ENCODE measurements at places on chromosomes 1 and 21. TPM values are rescaled to one million over a fixed set of nuclear protein-coding genes. Genes with fewer than 3 reads are reported as not detected.
A peak's percentile ranks its signal among the peaks of the same experiment; 100 is the strongest.

DNA sequence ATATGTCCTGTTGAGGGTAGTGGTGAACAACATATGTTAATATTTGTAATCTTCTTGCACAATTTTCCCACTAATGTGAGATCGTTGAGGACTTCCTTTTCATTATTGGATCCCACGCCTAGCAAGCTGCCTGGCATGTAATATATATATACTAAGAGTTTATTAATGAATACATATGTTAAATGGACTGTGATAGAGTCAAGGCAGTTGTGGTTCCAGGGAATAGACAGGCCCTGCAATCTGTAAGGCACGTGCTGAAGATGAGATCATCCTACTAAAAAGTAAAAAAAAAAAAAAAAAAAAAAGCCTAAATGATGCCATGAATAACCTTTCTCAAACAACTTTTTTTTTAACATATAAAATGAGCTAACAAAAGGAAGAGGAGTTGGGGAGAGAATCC, 28.9 kb downstream of the PLPPR5 start:
- no peak overlapping the region for H3K27ac ChIP-seq
- H3K27me3 ChIP-seq = peaks cover 2% of the 10 kb centered on the region
- H3K36me3 ChIP-seq = no peaks in the 10 kb centered on the region
- no peaks in the 10 kb centered on the region for H3K4me1 ChIP-seq

- peak; percentile 92 for DNase-seq
- no peak overlapping the region for H3K4me3 ChIP-seq
- H3K27me3 ChIP-seq = no peaks in the 10 kb centered on the region
- no peak overlapping the region for H3K27ac ChIP-seq
- no peaks in the 10 kb centered on the region for H3K4me1 ChIP-seq
Measured at GRCh38 chr1:234065794-234066447, 161.4 kb downstream of the SLC35F3 start.

DNA sequence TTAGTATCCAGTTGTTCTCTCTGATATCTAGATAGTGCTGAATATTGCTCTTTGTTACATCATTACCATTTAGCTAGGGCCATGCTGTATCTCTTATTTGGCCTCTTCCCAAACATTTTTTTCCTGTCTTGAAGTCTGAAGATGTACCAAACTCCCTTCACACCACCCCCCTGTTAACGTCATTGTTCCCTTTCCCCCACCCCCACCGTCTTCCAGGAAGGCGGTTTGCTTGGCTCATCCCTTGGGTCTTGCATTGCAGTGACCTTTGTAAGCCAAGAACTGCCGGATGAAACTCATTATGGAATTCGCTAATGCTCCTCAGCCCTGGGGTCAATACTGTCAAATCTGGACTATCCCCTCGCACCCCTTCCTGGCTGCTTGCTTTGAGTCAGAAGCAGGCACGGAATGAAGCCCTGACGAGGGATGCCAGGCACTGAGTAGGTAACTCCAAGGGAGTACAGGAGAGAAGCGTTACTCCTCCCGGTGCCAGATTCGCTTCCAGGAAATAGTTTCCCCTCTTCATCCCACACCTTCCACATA, 283.1 kb downstream of the TM2D1 start:
- no peak overlapping the region for H3K4me3 ChIP-seq
- DNase-seq = no peak
- H3K27me3 ChIP-seq = no peaks in the 10 kb centered on the region
- H3K4me1 ChIP-seq = peaks cover 13% of the 10 kb centered on the region
- no peak overlapping the region for H3K27ac ChIP-seq

DNA sequence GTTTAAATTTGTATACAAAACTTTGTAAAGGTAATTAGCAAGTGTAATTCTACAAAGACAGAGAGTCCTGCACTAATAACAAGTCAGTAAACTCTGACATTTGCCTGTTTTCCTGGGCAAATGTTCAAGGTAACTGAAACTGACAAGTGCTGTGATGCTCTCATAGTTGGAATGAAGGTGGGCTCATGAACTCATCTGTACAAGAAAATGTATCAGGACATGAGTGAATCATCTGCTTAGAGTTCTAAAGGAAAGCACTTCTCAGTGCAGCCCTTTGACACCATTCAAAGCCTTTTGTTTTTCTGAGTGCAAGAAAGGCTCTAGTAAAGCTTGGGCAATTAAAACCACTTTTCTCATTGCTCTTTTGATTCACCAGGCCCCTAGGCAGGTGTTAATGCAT, 91.5 kb downstream of the UROD start:
- no peak overlapping the region for H3K27ac ChIP-seq
- H3K4me1 ChIP-seq = no peaks in the 10 kb centered on the region
- DNase-seq = no peak
- no peak overlapping the region for H3K4me3 ChIP-seq
- H3K36me3 ChIP-seq = no peaks in the 10 kb centered on the region

DNA sequence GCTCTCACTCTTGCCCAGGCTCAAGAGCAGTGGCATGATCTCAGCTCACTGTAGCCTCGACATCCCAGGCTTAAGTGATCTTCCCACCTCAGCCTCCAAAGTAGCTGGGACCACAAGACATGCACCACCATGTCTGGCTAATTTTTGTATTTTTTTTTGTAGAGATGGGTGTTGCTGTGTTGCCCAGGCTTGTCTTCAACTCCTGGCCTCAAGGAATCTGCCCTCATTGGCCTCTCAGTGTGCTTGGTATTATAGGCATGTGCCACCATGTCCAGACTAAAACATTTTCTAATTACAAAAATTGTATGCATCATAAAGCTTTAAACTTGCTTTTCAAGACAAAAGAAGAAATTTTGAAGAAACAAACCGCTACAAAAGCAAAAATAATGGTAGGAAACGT, 20.1 kb downstream of the CBR1 start:
- no peak for DNase-seq
- no peaks in the 10 kb centered on the region for H3K27me3 ChIP-seq
- H3K4me3 ChIP-seq = no peak overlapping the region
- no peaks in the 10 kb centered on the region for H3K4me1 ChIP-seq
- no peaks in the 10 kb centered on the region for H3K36me3 ChIP-seq
- no peak overlapping the region for H3K27ac ChIP-seq

GRCh38 chr1:110012100-110012780, 22.2 kb upstream of the STRIP1 start:
- no peaks in the 10 kb centered on the region for H3K27me3 ChIP-seq
- H3K4me3 ChIP-seq = no peak overlapping the region
- no peak for DNase-seq
- no peak overlapping the region for H3K27ac ChIP-seq
- H3K36me3 ChIP-seq = peaks cover 17% of the 10 kb centered on the region

RCSD1 gene
- 11.2 TPM for total RNA-seq

Measured in aorta (tissue), 5 donors.